Bronchial smooth muscle cell (primary cell): ENCODE measurements at places on chromosomes 16 and 17. TPM values are rescaled to one million over a fixed set of nuclear protein-coding genes. Genes with fewer than 3 reads are reported as not detected.

Gene TMED6
- total RNA-seq, result not detected in 2 replicates

Gene CAVIN1
- total RNA-seq, result 463 and 467 TPM in 2 replicates

Gene PIRT
- under 0.01 TPM in 1 of 2 replicates, not detected in the other for total RNA-seq

Gene ENPP7
- not detected in 2 replicates for total RNA-seq

Gene KRT31
- total RNA-seq, result not detected in 2 replicates

Gene NOL3
- total RNA-seq, result 18.1 and 36.8 TPM in 2 replicates

Gene BCL6B
- under 0.01 and 0.16 TPM in 2 replicates for total RNA-seq

Gene AP2B1
- 56.2 and 82.9 TPM in 2 replicates for total RNA-seq

Gene CIITA
- 0.26 and 0.32 TPM in 2 replicates for total RNA-seq

Gene CSH2
- total RNA-seq, result not detected in 2 replicates

Gene UNC45B
- under 0.01 TPM in 1 of 2 replicates, not detected in the other for total RNA-seq

Gene ZG16B
- 0.16 TPM in 1 of 2 replicates, not detected in the other for total RNA-seq

Gene SMIM22
- not detected in 2 replicates for total RNA-seq

Gene FAM20A
- total RNA-seq, result 10.9 and 11.2 TPM in 2 replicates

Gene KRT25
- total RNA-seq, result not detected in 2 replicates

Gene C1QTNF1
- 4.7 and 5.4 TPM in 2 replicates for total RNA-seq

Gene KRT32
- 0.16 TPM in 1 of 2 replicates, not detected in the other for total RNA-seq

Gene ALDOC
- total RNA-seq, result 35.7 and 53.3 TPM in 2 replicates

Gene SOCS1
- 6.0 and 9.8 TPM in 2 replicates for total RNA-seq

Gene CHST5
- total RNA-seq, result not detected in 2 replicates

Gene KRTAP4-9
- not detected in 2 replicates for total RNA-seq

Gene NKIRAS2
- total RNA-seq, result 9.7 and 13.4 TPM in 2 replicates

Gene HOXB1
- total RNA-seq, result not detected in 2 replicates

Gene SPSB3
- 33.6 and 52.0 TPM in 2 replicates for total RNA-seq

Gene ZP2
- total RNA-seq, result not detected in 2 replicates

Gene MEOX1
- 0.16 TPM in 1 of 2 replicates, not detected in the other for total RNA-seq

Gene ACSM5
- total RNA-seq, result not detected in 2 replicates

Gene PYY
- total RNA-seq, result 0.16 TPM in 1 of 2 replicates, not detected in the other

Gene SLC13A2
- total RNA-seq, result not detected in 2 replicates

Gene EPX
- not detected in 2 replicates for total RNA-seq

Gene CD300A
- not detected in 2 replicates for total RNA-seq

Gene RAMP2
- 0.17 TPM in 1 of 2 replicates, not detected in the other for total RNA-seq

Gene GAN
- total RNA-seq, result 3.5 and 5.3 TPM in 2 replicates

Gene CCL4L2
- 0.17 TPM in 1 of 2 replicates, not detected in the other for total RNA-seq

Gene PARD6A
- 0.47 and 0.86 TPM in 2 replicates for total RNA-seq

Gene YBX2
- 0.09 TPM in 1 of 2 replicates, not detected in the other for total RNA-seq

Gene HIGD1B
- total RNA-seq, result not detected in 2 replicates

Gene IGFALS
- under 0.01 TPM in 1 of 2 replicates, not detected in the other for total RNA-seq

Gene RAPGEFL1
- 0.52 and 1.6 TPM in 2 replicates for total RNA-seq

Gene TMEM95
- not detected in 2 replicates for total RNA-seq

Gene KCNH6
- not detected in 2 replicates for total RNA-seq

Gene TMEM238L
- not detected in 2 replicates for total RNA-seq
